Stimulated activated CD4-positive, alpha-beta T cell treated with anti-CD3 and anti-CD28 coated beads, Interleukin-2, amount 100 ng/mL, for 4 hours (primary cell): ENCODE measurements at places on chromosomes 6 and 20.

DNA sequence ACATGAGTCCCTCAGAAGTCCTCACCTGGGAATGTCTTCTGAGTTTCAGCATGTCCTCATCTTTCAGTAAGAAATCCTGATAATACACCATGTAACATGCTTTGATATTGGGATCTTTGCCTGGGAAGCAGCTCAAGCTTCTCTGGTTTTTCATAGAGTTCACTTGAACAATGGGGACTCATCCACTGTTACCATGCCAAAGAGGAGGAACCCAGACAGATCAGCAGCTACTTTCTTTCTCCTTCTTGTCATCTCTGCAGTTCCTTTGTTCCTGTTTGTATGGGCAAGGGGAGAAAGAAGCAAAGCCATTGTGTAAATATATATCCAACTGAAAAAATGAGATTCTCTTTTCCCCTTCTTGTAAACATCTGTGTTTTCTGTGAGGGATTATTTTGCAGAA, 450.6 kb upstream of the HS3ST5 start:
- DNase-seq, result no peak

GRCh38 chr6:25692472-25692871, 40.5 kb downstream of the SCGN start:
- DNase-seq, result no peak

- no peak for DNase-seq
Observed at GRCh38 chr6:38522322-38522721, 117.4 kb downstream of the BTBD9 start.

DNA sequence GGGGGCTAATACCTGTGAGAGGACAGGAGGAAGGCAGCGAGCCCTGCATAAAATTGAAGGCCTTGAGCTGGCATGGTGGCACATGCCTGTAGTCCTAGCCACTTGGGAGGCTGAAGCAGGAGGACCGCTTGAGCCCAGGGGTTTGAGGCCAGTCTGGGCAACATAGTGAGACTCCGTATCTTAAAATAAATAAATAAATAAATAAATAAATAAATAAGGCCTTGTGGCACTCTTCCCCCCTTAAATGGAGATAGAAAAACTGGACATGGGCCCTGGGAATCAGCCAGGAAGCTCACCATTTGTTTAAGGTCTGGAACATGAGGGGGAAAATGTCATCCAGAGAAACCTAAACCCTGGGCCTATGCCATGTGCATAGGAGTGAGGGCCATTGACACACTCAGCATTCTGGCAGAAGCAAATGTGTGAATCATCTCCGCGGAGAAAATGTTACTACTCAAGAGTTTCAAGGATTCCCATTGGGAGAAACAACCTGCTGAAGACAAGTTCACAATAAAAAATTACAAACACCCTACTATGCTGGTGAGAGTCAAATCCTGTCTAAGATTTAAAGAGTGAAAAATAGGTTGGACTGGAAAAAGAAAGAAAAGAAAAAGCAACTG, 51.9 kb upstream of the UBR2 start:
- no peak for DNase-seq

GRCh38 chr6:56955171-56956155, 556 bp downstream of the BEND6 start:
- peak; percentile 36 for DNase-seq

- DNase-seq, result no peak
Observed at GRCh38 chr20:24309596-24309995, 159.8 kb upstream of the SYNDIG1 start.
